NCI-H2171 (cell line): ENCODE measurements at places on chromosomes 16 and 17.

DNA sequence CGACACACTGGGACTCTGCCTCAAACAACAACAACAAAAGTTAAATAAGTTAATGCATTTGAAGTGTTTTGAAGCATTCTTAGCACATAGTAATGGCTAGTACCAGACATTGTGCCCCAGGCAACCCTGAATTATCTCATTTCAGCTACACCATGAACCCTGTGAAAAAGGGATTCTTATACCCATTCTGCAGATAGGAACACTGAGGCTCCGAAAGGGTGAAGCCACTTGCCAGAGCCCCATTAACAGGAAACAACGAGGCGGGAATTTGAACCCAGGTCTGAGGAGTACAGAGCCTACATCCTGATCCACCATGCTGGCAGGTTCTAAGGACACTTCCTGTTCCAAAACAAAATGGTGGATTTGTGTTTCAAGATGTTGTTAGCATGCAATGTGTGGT lies 9.2 kb downstream of the GPR139 start:
- DNase-seq = no peak

- no peak for DNase-seq
Observed at GRCh38 chr16:50607447-50607846, 59.3 kb downstream of the NKD1 start.

- DNase-seq = no peak
Observed at GRCh38 chr16:24074574-24074973, 181.6 kb upstream of the CACNG3 start.

DNA sequence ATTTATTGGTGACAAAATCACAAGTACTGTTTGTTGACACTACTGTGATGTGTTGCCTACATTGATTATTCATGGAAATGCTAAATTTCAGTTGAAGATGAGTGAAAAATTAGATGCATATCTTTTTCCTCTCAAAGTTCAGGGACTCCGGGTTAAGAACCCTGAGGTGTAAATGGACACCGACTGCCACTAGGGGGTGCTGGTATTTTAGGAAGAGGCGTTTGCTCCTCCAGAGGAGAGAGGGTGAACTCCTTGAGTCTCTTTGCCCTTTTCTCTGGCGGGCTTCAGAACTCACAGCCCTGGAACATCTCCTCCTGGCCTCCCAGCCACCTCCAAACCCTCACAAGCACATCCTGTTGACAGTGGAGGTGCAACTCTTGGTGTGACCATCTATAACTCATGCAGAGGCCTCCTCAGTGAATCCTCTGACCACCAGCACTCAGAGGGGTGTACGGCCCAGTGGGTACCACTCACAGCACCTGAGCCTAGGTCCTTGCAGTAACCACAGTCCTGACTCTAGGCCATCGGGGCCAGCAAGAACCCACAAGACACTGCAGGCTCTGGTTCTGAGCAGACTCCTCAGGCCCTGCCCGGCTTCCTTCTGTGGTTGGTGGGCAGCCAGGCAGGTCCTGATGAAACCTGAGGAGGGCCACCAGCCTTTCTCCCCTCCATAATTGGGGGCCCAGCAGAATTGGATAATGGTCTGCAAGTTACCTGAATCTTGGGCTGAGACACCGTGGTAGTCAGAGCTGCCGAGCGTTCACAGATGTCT lies 26.2 kb upstream of the PIK3R5 start:
- no peak for DNase-seq

DNA sequence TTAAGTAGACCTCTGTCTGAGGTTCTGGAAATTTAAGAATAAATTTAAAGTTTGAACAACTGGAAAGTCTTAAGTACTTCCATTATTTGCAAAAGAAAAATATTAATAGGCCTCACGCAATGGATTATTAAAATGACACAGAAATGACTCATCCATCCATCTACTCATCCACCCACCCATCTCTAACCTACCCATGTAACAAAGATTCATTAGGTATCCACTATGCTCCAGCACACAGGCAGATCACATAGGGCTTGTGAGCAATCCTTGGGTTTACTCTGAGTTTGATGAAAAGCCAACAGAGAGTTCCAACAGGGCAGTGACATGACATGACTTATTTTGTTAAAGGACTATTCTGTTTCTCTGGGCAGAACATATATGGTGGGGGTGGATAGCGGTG lies 93.3 kb downstream of the HELZ start:
- no peak for DNase-seq

GRCh38 chr16:15757630-15758251 lies 99.1 kb downstream of the MYH11 start:
- no peak for DNase-seq

DNA sequence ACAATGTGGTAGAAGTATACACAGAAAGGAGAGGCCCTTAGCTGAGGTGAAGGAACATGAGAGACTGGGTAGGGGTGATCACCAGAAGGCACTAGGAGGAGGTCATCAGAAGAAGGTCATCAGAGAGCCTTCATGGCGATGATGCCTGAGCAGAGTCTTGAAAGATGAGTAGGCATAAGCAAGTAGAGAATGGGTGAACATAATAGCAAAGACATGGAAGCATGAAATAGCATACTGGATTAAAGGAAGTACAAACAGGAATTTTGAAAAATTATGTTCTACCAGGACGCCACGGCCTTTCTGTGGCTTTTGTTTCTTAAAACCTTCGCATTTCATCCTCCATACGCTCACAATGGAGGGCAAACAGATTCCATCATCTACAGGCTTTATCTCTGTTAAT lies 2.9 kb downstream of the IKZF3 start:
- no peak for DNase-seq

- no peak for DNase-seq
Observed at GRCh38 chr17:37650419-37651003, 7.3 kb upstream of the DDX52 start.

- no peak for DNase-seq
Observed at GRCh38 chr16:10658943-10659342, 35.8 kb downstream of the TEKT5 start.

DNA sequence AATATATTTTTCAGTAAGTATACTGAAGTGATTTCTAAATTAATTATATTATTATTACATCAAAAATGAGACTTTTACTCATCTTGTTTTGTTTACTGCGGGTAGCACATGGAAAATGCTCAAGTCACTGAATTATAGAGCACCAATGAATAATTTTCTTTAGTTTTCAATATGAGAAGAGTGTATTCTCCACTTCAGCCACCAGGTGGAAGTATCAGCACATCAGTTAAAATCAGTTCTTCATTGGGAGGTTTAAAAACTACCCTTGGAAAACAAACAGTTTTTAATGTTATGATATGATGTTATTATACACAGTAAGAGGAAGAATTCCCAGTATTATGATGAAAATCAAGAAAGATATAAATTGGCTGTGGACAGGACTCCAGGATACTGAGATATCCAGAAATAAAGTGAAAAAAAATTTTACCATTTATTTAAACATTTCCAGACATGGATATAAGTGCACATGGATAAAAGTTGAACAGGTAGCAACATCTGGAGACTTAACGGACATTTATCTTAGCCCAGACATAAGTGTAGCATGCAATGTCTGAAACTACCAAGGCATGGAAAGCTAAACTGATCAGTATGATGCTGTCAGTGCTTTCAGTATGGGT lies 467.3 kb downstream of the KCNJ2 start:
- peak; percentile 15 for DNase-seq

DNA sequence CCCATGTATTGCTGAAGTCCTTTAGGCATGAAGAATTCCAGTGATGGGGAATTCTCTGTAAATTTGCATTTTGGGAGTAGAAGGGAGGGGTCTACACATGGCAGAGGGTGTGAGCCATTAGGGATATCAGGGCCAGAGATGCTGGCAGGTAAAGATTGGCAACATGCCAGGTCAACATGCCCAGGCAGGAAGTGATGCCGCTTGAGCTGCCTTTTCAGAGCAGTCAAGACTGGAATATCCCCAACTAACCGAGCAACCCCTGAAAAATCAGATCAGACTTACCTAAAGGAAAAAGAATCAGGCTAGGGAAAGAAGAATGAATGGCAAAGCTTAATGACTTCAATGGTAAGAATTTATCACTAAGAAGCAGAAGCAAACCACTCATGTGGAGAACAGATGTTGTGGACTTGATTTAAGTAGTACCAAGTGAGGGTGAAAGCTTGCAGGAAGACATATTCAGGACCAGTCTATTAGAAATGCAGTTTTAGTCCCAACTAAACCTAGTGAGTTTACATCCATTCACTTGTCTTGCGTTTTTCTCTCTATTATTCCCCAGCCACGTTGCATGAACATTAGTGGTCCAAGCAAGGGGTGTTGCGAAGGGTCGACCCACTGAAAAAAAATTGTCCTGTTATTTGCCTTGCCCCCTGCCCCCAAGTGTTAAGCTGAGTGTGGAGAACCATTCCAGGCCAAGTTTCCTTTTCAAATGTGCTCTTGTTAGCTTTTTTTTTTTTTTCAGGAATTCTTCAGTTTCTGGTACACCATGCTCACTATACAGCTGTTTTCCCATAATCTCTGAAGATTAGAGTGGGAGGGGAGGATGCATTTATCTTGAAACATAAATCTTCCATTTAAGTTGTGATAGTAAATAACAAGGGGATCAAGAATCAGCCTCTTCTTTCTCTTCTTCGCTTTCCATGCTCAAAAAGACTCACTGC lies 105.2 kb downstream of the ABCA8 start:
- DNase-seq = peak; percentile 83

DNA sequence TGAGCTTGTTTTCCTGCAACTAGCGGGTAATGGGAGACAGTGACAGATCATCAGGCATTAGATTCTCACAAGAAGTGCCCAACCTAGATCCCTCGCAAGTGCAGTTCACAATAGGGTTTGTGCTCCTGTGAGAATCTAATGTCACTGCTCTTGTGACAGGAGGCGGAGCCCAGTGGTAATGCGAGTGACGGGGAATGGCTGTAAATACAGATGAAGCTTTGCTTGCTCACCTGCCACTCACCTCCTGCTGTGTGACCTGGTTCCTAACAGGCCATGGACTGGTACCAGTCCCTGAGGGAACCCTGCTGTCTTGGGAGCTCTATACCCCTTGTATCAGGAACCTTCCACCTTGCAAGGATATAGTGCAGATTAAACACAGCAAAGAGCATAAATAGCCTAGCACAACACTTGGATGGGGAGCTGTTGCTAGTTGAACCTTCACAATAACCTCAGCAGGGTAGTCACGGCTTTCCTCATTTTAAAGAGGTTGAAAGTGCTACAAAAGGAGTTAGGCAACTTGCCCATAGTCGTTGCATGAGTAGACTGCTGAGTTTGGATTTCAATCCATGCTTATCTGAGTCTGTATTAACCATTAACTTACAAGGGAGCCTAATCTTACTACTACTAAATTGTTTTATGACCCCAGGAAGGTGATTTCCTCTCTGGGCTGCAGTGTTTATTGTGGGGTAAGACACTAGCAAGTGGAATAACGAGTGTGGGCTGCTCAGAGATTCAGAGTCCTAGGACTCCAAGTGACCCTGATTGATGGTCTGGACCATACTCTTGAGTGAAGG lies 156.6 kb upstream of the ZFHX3 start:
- DNase-seq = no peak

- DNase-seq = no peak
Observed at GRCh38 chr16:12679660-12680272, 123.9 kb downstream of the CPPED1 start.

DNA sequence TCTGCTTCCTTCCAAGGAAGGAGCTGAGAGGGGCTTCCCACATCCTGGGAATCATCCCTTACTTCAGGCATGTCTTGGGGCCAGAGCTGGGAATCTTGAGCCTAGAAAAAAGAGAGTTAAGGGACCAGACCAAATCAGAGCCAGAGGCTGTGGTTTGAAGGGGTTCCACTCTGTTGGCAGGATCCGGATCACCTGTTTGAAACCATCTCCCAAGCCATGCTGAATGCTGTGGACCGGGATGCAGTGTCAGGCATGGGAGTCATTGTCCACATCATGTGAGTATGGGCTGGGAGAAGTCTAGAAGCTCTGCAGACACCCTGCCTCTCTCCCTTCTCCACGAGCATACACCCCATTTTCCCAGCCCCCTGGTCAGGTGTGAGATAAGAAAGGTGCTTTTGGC lies 9.7 kb downstream of the PSMB3 start:
- no peak for DNase-seq

DNA sequence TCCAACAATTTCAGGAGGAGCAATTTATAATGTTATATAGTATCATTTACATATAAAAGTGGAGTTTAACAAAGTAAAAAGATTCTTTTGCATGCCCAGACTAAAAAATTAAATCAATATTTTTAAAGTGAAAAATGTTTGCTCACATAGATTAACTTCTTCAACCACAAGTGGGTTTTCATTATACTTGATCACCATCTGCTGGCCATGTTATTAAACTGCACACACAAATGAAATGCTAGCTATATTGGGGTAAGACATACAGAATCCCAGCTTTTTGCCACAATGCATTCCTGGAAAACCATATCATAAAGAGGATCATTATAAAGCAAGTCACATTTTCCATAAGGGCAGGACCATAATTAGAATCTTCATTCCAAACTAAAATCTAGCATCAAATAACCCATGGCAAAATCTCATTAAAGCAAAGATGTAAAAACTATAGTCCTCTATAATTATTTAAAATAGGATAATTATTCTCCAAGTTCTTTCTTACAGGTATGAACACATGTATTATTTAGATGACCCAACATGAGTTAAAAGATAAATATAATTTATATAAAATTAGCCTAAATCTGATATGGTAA lies 26.3 kb downstream of the CEP112 start:
- DNase-seq = peak; percentile 14

DNA sequence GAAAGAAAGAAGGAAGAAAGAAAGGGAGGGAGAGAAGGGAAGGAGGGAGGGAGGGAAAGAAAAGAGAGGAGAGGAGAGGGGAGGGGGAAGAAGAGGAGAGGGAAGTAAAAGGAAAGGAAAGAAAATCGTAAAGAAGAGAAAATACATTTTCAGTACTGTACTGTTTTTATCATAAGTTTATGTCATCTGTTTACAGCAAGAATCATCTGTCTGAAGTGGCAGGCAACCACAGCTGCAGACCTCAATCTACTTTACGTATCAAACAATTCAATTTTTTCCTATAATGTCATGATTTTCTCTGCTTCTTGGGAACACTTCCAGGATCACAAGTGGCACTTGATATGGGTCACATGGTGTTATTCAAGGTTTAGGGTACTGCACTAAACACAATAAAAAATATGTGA lies 58.3 kb downstream of the USP32 start:
- DNase-seq = no peak

- no peak for DNase-seq
Observed at GRCh38 chr17:17769869-17770631, 66.7 kb downstream of the SREBF1 start.
